ENCODE measurements at places on chromosomes 1 and 21. TPM values are rescaled to one million over a fixed set of nuclear protein-coding genes. Genes with fewer than 3 reads are reported as not detected.

DNA sequence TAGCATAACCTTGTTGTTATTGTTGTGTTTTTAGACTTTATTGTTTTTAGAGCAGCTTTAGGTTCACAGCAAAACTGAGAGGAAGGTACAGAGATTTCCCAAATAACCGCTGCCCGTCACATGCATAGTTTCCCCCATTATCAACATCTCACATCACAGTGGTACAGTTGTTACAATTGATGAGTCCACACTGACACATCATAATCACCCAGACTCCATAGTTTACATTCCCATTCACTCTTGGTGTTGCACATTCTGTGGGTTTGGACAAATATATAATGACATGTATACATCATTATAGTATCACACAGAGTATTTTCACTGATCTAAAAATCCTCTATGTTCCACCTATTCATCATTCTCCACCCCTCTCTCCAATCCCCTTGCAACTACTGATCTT, 25.9 kb upstream of the TOR3A start:
- no peaks in the 10 kb centered on the region for H3K36me3 ChIP-seq
- H3K4me3 ChIP-seq = no peak overlapping the region
- no peak for DNase-seq
- no peak overlapping the region for H3K27ac ChIP-seq

DNA sequence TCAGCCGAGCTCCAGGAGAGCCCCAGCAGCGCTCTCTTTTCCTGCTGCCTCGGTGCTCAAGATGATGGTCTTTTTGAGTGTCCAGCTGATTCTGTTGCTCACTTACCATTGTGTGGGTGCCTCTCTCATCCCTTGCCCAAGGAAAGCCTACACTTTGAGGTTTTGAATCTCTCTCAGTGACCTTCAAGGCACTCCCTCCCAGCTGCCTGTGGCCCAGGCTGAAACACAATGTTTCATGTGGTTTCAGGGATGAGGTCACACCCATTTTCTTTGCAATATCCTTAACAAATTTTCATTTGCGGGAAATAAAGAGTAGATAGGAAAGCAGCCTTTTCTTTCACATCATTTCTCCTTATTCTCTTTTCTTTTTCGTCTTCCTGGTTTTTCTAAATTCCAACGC, 12.6 kb upstream of the MRPS14 start:
- H3K4me3 ChIP-seq = no peak overlapping the region
- H3K36me3 ChIP-seq = no peaks in the 10 kb centered on the region
- no peak overlapping the region for H3K27ac ChIP-seq
- no peaks in the 10 kb centered on the region for H3K27me3 ChIP-seq
- DNase-seq = no peak

- H3K36me3 ChIP-seq = no peaks in the 10 kb centered on the region
- peak; percentile 84 for DNase-seq
- no peaks in the 10 kb centered on the region for H3K27me3 ChIP-seq
- H3K4me3 ChIP-seq = peak overlapping the region; percentile 67
- peak overlapping the region; percentile 93 for H3K27ac ChIP-seq
Observed at GRCh38 chr1:36384542-36385409, 948 bp downstream of the STK40 start.

- H3K4me1 ChIP-seq = no peaks in the 10 kb centered on the region
- DNase-seq = no peak
- peak overlapping the region; percentile 87 for H3K27ac ChIP-seq
- no peaks in the 10 kb centered on the region for H3K36me3 ChIP-seq
Observed at GRCh38 chr1:161531986-161532643, 7.8 kb downstream of the HSPA6 start.

DNA sequence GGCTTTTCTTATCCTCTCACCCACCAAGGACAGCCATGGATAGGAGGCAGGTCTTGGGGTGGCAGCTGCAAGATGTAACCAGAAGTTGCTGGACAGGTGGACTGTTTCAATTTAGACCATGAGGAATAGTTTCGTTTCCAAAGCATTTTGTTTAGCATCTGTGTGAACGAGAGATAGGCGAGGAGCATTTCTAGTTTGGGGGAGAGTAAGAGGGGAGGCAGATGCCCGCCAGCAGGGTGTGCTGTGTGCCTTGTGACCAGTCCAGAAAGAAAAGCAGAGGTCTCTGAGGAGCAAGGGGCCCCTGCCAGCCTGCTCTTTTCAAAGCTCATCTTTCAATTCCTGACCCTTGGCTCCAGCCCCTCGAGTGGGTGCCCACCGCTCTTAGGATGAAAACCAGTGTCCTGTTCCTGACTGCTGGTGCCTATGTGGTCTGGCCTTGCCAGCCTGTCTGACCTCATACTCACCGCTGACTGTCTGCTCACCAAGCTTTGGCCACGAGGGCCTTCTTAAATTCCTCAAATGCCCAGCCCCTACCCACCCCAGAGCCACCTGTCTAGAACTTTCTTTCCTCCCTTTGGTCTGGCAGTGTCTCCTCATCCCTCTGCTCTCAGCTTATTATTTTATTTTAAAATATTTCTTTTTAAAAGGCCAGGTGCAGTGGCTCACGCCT, 8.5 kb downstream of the SERINC2 start:
- no peak overlapping the region for H3K4me3 ChIP-seq
- no peaks in the 10 kb centered on the region for H3K36me3 ChIP-seq
- peak overlapping the region; percentile 73 for H3K27ac ChIP-seq
- H3K27me3 ChIP-seq = no peaks in the 10 kb centered on the region
- no peaks in the 10 kb centered on the region for H3K4me1 ChIP-seq

DNA sequence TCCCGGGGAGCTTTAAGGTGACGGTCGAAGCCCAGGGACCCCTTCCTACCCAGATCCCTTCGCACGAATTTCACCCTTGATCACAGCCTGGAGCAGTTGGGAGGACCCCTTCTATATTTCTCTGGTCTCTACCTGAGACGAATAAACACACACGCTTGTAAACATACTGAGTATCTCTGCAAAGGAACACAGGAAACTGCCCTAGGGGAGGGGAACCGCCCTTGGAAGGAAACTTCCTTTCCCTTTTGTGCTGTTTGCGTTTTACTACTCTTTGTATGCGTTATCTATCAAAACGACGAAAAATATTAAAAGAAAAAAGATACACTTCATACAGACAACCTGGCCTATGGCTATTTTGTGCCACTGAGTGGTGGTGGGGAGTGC, 750 bp downstream of the NECAP2 start:
- peak overlapping the region; percentile 67 for H3K4me3 ChIP-seq
- H3K27ac ChIP-seq = peak overlapping the region; percentile 85
- H3K4me1 ChIP-seq = peaks cover 29% of the 10 kb centered on the region
- no peaks in the 10 kb centered on the region for H3K27me3 ChIP-seq
- no peak for DNase-seq

GRCh38 chr1:85344256-85344694, 67.8 kb upstream of the BCL10 start:
- H3K4me3 ChIP-seq = no peak overlapping the region
- H3K27me3 ChIP-seq = no peaks in the 10 kb centered on the region
- H3K36me3 ChIP-seq = no peaks in the 10 kb centered on the region
- DNase-seq = peak; percentile 41
- peaks cover 20% of the 10 kb centered on the region for H3K4me1 ChIP-seq

GRCh38 chr1:168836469-168836868, 107.5 kb upstream of the DPT start:
- no peaks in the 10 kb centered on the region for H3K36me3 ChIP-seq
- DNase-seq = no peak
- H3K4me1 ChIP-seq = peaks cover 9% of the 10 kb centered on the region
- no peak overlapping the region for H3K4me3 ChIP-seq
- no peak overlapping the region for H3K27ac ChIP-seq

DNA sequence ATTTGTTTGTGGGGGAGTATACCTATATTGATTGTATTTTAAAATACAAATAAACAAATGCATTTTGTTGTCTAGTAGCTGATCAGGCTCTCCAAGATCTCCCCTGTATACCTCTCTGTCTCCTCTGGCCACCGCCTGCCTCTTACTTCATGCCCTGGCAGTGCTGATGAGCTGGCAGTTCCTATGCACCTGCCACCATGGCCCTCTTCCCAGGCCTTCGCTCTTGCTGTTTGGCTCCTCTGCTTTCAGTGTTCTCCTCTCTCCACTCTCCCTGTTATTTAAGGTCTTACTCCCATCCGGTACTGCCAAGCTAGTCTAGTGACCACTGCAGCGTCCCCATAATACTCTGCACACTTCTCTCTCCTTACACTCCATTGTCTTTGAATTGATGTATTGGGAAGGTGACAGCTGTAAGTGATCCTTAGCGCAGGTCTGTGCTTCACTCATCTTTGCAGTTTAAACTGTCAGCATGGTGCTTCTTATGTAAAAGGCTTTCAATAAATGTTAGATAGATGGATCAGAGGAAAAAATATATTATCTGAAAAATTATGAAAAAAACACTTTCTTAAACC, 88.1 kb upstream of the ATP1A1 start:
- H3K36me3 ChIP-seq = no peaks in the 10 kb centered on the region
- peaks cover 5% of the 10 kb centered on the region for H3K27me3 ChIP-seq
- no peak for DNase-seq
- H3K4me3 ChIP-seq = no peak overlapping the region
- no peaks in the 10 kb centered on the region for H3K4me1 ChIP-seq

DNA sequence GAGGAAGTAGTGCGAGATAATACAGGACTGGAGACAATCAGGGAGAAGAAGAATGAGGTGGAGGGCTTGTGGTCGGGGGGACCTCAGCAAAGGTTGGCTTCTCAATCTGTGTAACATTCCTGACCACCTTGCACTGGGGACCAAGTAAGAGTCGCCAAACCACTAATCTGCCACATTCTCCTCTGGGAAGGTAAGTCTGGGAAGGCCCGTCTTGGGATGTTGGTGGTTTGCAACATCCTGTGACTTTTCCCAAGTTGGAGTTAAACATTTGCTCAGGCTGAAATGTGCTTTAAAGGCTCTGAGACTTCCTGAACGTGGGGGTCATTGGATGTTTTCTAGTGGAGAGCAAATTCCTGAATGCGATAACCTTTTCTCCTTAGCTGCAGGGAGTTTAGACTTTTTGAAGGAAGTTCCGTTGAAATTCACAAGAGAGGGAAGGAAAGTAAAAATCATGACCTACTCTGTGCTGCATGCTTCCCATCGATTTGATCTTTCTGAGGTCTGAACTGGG, 325.9 kb downstream of the RPS6KC1 start:
- H3K36me3 ChIP-seq = no peaks in the 10 kb centered on the region
- no peak for DNase-seq
- H3K4me3 ChIP-seq = no peak overlapping the region
- H3K27me3 ChIP-seq = no peaks in the 10 kb centered on the region
- H3K4me1 ChIP-seq = no peaks in the 10 kb centered on the region
- no peak overlapping the region for H3K27ac ChIP-seq

- H3K4me3 ChIP-seq = no peak overlapping the region
- peak overlapping the region; percentile 82 for H3K27ac ChIP-seq
- peaks cover 28% of the 10 kb centered on the region for H3K36me3 ChIP-seq
- H3K4me1 ChIP-seq = peaks cover 41% of the 10 kb centered on the region
Observed at GRCh38 chr1:151311589-151312331, 15.5 kb downstream of the PI4KB start.

- no peak overlapping the region for H3K27ac ChIP-seq
- H3K36me3 ChIP-seq = no peaks in the 10 kb centered on the region
- no peak overlapping the region for H3K4me3 ChIP-seq
Observed at GRCh38 chr21:34930971-34931370, 118.1 kb downstream of the RUNX1 start.

GRCh38 chr21:25396135-25396711, 211.1 kb downstream of the MRPL39 start:
- no peaks in the 10 kb centered on the region for H3K36me3 ChIP-seq
- no peaks in the 10 kb centered on the region for H3K27me3 ChIP-seq
- DNase-seq = no peak
- no peaks in the 10 kb centered on the region for H3K4me1 ChIP-seq
- H3K27ac ChIP-seq = no peak overlapping the region

- H3K4me3 ChIP-seq = no peak overlapping the region
- H3K27me3 ChIP-seq = no peaks in the 10 kb centered on the region
- H3K27ac ChIP-seq = no peak overlapping the region
- H3K36me3 ChIP-seq = no peaks in the 10 kb centered on the region
- no peak for DNase-seq
- peaks cover 4% of the 10 kb centered on the region for H3K4me1 ChIP-seq
Observed at GRCh38 chr1:145863282-145864018, 4.6 kb upstream of the PIAS3 start.

GRCh38 chr1:212605441-212606394, 2.8 kb upstream of the ATF3 start:
- DNase-seq = no peak
- peaks cover 60% of the 10 kb centered on the region for H3K27me3 ChIP-seq
- peak overlapping the region; percentile 99 for H3K27ac ChIP-seq
- H3K4me3 ChIP-seq = no peak overlapping the region
- H3K4me1 ChIP-seq = no peaks in the 10 kb centered on the region

GRCh38 chr1:203129501-203130231, 2.1 kb downstream of the ADORA1 start:
- H3K36me3 ChIP-seq = no peaks in the 10 kb centered on the region
- peak; percentile 13 for DNase-seq
- peaks cover 30% of the 10 kb centered on the region for H3K4me1 ChIP-seq
- H3K27ac ChIP-seq = no peak overlapping the region

DNA sequence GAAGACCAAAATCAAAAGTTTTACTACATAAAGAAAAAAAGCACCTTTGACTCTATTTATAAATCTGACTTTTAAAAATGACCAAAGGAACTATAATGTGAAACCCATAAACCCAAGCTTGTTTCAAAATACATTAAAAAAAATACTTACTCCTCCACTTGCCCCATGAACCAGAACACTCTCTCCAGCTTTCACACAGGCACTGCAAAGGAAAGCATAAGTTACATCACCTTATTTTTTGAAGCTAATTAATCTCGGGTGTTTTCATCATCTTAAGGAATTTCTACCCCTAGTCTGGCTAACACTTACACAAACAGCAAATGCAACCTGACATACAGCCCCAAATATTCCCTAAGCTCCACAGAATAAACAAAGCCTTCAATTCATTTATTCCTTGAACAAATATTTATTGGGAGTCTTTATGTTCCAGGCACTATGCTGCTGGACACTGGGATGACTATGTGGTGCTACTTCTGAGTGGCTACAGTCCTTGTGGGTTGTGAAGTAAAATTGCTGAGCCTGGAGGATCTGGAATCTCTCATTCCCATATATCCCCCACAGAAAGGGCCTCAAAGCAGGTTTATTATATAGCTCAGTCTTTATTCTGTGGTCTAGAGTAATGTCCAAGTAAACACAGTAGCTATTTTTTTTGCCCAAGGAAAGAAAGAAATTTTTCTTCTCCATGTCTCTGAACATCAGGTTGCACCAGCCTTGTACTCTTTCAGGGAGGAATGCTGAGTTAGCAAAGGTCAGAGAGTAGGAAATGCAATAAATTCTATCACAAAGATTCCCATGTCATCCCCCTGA, 18.2 kb downstream of the CRYZ start:
- peaks cover 17% of the 10 kb centered on the region for H3K36me3 ChIP-seq
- no peaks in the 10 kb centered on the region for H3K27me3 ChIP-seq
- no peaks in the 10 kb centered on the region for H3K4me1 ChIP-seq
- H3K27ac ChIP-seq = no peak overlapping the region
- no peak for DNase-seq

GRCh38 chr1:24855474-24855873, 74.6 kb downstream of the RUNX3 start:
- no peak overlapping the region for H3K27ac ChIP-seq
- H3K27me3 ChIP-seq = no peaks in the 10 kb centered on the region
- H3K36me3 ChIP-seq = no peaks in the 10 kb centered on the region
- no peak for DNase-seq

ANXA9 gene
- total RNA-seq = not detected

LEFTY1 gene
- 86.0 TPM for total RNA-seq

CLDN17 gene
- total RNA-seq = not detected

RUNX3 gene
- 3.3 TPM for total RNA-seq

MYCL gene
- 15.2 TPM for total RNA-seq

PPFIA4 gene
- total RNA-seq = 0.48 TPM

ATP1A4 gene
- not detected for total RNA-seq

FCGR2B gene
- total RNA-seq = 17.6 TPM

MARK1 gene
- total RNA-seq = 6.8 TPM

EXTL1 gene
- total RNA-seq = 0.41 TPM

RYR2 gene
- 2.6 TPM for total RNA-seq

LCE2A gene
- total RNA-seq = not detected

TMPRSS15 gene
- not detected for total RNA-seq

FCRL5 gene
- total RNA-seq = 1.2 TPM

OR2G6 gene
- not detected for total RNA-seq

SLC5A3 gene
- total RNA-seq = 27.5 TPM

FHAD1 gene
- not detected for total RNA-seq

UBE2U gene
- total RNA-seq = not detected

Measured in transverse colon (tissue), 4 donors.